Caki2 (cell line): ENCODE measurements at places on chromosomes 3 and 15. TPM values are rescaled to one million over a fixed set of nuclear protein-coding genes. Genes with fewer than 3 reads are reported as not detected.

SPTSSB gene
- total RNA-seq = not detected in 2 replicates

- DNase-seq = no peak
These were observed 296.1 kb downstream of the LRTM1 start for GRCh38 chr3:54631516-54632325.

SOX14 gene
- not detected in 2 replicates for total RNA-seq

- peak; percentile 48 for DNase-seq
These were observed 31.0 kb downstream of the IDH2 start for GRCh38 chr15:90071220-90071807.
